ENCODE measurements at places on chromosomes 2 and 18.
A peak's percentile ranks its signal among the peaks of the same experiment; 100 is the strongest.

- DNase-seq, result no peak
Measured at GRCh38 chr2:127485694-127486071, 40.6 kb downstream of the IWS1 start.

GRCh38 chr2:145094370-145094769, 574.5 kb upstream of the ZEB2 start:
- no peak for DNase-seq

GRCh38 chr2:137252934-137253333, 487.6 kb downstream of the THSD7B start:
- DNase-seq, result no peak

DNA sequence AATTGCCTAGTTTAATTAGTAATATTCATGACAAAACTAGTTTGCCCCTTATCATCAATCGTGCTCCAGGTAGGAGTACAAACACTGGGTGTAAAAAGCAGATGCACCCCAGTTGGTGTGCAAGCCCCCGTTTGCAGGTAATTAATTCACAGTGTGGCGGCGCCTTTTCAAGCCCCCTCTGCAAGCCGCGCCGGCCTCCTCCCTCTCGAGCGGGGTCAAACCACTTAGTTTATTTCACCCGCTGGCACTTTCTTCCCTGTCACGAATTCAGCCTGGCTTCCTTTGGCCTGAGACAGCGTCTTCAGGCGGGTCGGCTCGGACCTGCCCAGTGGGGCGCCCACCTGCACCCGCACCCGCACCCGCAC, 64.7 kb upstream of the MAPRE2 start:
- DNase-seq, result no peak

DNA sequence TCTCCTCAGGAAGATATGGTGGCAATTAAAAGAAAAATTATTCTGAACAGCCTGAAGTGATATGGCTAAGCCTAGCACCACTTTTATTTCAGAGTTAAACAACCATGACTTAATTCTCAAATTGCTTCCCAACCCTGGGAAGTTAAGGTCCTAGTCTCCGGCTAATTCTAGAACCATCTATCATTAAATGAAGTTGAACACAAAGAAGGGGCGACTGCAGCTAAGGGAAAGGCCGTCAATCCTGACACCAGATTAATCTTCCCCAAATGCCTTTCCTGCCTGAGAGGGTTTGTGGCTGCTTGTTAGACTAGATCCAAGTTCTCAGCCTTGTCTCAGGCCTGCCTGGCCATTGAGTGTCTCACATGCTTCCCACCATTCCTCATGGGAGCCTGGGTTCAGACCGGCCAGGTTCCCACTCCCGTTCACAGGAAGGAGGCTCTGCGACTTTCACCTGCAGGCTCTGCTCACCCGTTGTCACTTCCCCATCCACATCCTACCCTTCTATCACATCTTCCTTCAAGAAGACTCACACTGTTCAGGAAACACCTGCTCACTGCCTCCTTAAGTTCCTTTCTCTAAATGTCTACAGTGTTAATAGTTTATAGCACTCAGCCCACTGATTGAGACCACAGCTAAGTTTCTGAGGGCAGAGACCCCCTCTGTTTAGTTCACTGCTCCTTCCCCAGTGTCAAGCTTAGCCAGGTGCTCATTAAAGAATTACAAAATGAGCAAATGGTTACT, 282.9 kb upstream of the REV1 start:
- DNase-seq, result peak; percentile 43

DNA sequence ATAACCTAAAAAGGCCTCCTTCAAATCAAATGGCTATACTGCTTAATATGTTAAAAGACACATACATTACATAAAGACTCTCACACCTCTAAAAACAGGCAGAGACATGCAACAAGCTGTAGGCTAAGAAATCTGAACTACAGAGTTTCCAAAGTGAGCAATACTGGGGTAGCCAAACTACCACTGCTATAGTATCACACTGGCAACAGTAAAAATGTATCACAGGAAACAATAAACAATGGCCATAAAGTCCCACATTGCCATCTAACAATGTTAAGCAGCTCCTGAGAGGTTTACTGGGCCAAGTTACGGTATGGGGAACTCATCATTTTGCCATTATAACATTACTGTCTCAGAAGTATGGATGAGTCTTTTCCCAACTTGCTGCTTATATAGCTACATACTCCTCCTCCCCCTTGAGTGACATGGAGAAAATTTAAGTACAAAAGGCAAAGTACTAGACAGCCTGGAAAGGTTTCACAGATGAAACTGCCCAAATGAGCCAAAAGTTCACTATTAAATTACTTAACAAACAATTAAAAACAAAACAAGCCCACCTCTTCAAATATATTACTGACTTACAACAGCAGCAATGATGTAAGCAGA, 50.3 kb downstream of the SS18 start:
- DNase-seq, result no peak

- DNase-seq, result no peak
Measured at GRCh38 chr2:190755772-190756415, 107.0 kb downstream of the NAB1 start.

Measured in Jurkat, Clone E6-1 (cell line).